ENCODE measurements at places on chromosomes 2 and 18.

GRCh38 chr2:51720826-51721225 lies 688.9 kb upstream of the NRXN1 start:
- DNase-seq: no peak

GRCh38 chr2:66377832-66378231 lies 57.1 kb upstream of the MEIS1 start:
- DNase-seq: no peak

GRCh38 chr2:215614296-215614695 lies 178.4 kb upstream of the FN1 start:
- no peak for DNase-seq

DNA sequence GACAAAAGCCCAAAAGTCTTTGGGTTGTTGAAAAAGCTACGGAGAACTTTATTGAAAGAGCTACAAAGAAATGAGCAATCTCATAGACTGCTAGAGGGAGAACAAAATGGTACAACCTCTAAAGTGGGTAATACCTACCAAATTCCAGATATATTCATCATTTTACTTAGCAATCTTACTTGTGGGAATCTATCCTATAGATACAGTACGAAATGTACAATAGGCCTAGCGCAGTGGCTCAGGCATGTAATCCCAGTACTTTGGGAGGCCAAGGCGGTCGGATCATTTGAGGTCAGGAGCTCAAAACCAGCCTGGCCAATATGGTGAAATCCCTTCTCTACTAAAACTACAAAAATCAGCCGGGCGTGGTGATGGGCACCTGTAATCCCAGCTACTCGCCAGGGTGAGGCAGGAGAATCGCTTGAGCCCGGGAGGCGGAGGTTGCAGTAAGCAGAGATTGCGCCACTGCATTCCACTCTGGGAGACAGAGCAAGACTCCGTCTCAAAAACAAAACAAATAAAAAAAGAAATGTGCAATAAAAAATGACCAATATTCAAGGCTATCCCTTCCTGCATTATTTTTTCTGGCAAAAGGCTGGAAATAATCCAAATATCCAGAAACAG lies 10.1 kb downstream of the EXOC6B start:
- no peak for DNase-seq

GRCh38 chr18:13239171-13239956 lies 20.8 kb downstream of the LDLRAD4 start:
- DNase-seq: no peak

DNA sequence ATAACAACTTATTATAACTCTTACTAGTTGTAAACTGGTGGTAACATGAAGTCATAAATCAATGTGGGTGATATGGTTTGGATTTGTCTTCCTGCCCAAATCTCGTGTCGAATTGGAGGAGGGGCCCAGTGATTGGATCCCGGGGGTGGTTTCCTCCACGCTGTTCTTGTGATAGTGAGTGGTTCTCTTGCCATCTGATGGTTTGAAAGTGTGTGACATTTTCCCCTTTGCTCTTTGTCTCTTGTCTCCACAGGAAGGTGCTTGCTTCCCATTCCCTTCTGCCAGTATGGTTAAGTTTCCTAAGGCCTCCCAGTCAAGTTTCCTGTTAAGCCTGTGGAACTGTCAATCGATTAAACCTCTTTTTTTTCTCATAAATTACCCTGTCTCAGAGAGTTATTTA lies 321.6 kb downstream of the DSEL start:
- DNase-seq: no peak

DNA sequence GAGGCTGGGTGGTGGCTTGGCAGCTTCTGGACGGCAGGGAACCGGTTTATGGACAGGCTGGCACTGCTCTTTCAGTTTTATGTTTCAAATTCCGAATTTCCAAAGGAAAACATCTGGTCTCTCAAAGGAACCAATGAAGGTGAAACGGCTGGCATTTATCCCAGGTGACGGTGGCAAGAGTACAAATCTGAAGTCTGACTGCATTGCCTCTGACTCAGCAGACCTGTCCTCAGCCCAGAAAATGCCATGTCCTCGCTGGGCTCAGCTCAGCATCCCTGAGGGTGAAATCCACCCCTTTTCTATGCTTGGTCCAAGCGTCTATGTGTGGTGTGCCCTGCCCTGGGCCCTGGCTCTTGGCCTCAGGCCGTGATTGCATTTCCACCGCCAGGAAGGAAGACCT lies 38.1 kb downstream of the NAPG start:
- no peak for DNase-seq

DNA sequence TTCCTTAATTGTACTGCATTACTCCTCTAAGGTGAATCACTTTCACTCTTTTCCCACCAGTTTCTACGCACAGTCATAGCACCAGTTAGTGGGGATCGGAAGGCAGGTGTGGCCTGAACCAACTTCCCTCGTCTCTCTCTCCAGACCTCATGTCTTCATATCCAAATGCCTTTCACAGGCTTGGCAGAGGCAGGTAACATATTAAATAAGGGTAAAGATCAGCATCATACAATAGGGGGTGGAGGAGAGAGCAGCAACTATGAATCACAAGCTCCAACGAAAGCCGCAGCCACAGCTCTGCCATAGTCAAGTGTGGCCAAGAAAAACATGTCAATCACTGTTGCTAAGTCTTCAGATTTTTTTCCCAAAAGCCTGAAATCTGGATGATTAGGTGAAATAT lies 40.3 kb downstream of the AP1S3 start:
- DNase-seq: no peak

GRCh38 chr2:134408386-134408785 lies 154.5 kb downstream of the MGAT5 start:
- DNase-seq: no peak

GRCh38 chr2:226644399-226644865 lies 155.2 kb downstream of the IRS1 start:
- no peak for DNase-seq

- DNase-seq: no peak
These were observed 155.9 kb downstream of the ESCO1 start for GRCh38 chr18:21444465-21445212.

DNA sequence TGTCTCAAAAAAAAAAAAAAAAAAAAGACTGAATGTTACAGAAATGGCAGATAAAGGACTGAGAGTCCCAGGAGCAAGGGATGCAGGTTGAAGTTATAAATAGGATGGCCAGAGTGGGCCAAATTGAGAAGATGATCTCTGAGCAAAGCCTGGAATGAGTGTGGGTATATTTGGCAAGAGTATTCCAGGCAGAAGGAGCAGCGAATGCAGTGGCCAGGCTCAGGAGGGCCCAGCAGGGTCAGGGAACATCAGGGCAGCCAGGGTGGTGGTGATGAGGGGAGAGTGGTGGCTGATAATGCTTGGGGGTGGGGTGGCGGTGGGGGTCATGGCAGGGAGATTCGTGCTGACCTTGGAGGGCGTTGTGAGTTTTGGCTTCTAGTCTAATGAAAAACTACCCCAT lies 141.3 kb upstream of the AGAP1 start:
- no peak for DNase-seq

DNA sequence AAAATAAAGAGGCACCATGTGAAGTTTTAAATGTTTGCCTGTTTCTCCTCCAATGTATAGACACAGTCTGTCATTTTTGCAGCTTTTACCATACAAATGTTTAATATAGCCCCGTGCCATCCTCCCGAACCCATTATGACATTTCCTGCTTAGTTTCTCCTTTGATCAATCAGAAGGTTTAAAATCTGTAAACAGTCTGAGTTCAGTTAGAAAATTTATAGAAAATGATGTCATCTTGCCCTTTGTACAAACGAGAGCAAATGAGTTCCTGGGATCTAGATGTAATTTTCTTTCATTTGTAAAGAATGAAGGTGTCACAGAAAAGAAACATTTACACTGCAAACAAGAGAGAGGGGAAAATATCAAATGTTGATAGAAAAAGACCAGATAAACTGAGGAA lies 62.7 kb upstream of the NFU1 start:
- DNase-seq: no peak

DNA sequence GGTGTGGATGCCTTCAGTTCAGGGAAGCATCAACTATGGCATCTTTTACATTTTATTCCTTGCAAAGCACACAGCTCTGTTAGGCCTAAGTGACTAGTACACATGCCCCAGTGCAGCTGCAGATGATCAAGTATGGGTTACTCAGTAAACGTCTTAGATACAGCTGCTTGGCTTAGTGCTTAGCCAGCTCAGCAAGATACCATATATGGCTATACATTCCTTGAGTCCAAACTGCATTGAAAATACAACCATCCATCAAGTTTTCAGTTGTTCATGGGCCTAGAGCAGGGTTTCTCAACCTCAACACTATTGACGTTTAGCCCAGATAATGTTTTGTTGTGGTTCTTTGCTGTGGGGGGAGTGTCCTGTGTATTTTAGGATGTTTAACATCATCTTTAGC lies 769.9 kb downstream of the TSN start:
- DNase-seq: no peak

GRCh38 chr2:195450552-195451113 lies 206.4 kb upstream of the SLC39A10 start:
- no peak for DNase-seq

GRCh38 chr2:60285626-60286316 lies 267.7 kb downstream of the BCL11A start:
- DNase-seq: no peak

DNA sequence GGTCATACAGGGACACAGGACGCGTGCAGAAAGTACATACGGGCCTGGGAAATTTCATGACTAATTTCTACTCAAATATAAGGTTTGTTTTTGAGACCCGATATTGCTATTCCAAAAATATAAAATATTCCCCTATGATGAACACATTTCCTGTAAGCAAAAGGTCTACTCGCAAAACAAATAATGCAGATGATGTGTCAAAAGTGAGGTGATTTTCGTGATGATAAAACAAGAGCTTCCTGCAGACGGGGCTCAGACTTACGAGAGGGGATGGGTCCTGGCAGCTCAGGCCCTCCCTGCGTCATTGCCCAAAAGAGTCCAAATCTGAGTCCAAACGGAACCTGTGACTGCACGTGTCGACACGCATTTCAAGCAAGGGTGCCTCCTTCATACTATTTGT lies 62.7 kb downstream of the MBP start:
- DNase-seq: no peak

DNA sequence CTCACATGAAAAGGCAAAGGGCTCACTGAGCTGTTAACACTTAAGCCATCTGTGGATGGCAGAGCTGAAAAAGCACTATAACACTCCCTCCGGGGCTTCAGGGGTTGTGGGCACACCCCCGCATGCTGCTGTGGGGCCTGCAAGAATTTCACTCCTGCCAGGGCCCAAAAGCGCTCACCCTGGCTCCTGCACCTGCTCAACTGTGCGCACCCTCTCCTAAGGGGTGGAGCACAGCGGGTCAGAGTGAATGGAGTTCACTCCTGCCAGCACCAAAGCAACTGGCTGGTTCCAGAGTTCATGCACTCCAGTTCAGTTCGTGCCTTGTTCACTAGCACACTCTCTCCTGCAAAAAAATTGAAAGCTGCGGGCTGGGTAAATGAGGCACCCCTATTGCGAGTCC lies 814.2 kb upstream of the SLC39A10 start:
- DNase-seq: no peak

DNA sequence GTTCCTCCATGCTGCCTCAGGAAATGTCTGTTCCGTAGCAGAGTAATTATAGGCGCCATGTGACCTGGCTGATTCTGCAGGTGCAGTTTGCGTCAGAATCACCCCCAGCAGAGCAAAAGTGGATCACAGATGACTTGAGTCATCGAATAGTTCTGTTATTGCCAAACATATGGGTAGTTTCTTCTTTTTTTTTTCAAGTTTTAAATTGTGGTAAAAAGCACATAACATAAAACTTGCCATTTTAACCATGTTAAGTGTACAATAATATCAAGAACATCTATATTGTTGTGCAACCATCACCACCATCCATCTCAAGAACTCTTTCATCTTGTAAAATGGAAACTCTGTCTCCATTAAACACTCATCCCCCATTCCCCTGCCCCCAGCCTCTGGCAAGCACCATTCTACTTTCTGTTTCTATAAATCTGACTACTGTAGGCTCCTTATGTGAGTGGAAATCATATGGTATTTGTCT lies 177.7 kb upstream of the TWIST2 start:
- no peak for DNase-seq

GRCh38 chr18:830315-830901 lies 18.4 kb upstream of the YES1 start:
- no peak for DNase-seq

- no peak for DNase-seq
These were observed 57.8 kb downstream of the RBKS start for GRCh38 chr2:27832396-27832795.

DNA sequence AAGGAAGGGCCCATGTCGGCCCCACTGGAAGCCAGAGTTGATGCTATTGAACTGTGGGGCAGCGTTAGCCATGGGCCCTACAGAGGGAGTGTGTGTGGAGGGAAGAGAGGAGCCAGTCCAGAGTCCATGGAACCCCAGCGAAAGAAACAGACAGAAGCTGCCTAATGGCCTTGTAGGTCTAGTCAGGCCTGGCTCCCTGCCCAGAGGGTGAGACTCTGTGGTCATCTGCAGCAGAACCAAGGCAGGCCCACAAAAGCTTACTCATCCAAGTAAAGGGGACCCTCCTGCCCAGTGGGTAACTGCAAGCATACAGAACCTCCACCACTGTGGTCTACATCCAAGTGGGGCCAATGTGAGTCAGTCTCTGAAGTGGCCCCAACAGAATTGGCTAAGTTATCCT lies 439.8 kb downstream of the TGIF1 start:
- DNase-seq: no peak

DNA sequence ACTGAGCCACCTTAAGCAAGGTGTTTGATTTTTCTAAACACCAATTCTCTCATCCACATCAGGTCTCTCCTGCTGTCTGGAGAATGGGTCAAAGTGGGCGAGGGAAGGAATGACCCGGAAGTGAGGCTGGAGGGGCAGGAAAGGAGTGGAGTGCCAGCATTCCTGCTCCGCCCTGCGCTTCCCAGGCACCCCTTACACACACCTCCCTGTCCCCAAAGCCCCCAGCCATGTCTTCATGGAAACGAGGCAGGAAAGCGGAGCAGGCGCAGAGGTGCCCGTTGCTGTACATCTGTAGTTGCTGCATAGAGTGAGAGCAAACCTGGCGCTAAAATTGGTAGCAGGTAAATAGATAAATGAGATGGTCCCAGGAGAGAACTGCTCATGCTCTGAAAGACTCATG lies 27.2 kb upstream of the NT5DC4 start:
- DNase-seq: no peak

GRCh38 chr18:1663879-1664705 lies 759.4 kb downstream of the ADCYAP1 start:
- DNase-seq: no peak

DNA sequence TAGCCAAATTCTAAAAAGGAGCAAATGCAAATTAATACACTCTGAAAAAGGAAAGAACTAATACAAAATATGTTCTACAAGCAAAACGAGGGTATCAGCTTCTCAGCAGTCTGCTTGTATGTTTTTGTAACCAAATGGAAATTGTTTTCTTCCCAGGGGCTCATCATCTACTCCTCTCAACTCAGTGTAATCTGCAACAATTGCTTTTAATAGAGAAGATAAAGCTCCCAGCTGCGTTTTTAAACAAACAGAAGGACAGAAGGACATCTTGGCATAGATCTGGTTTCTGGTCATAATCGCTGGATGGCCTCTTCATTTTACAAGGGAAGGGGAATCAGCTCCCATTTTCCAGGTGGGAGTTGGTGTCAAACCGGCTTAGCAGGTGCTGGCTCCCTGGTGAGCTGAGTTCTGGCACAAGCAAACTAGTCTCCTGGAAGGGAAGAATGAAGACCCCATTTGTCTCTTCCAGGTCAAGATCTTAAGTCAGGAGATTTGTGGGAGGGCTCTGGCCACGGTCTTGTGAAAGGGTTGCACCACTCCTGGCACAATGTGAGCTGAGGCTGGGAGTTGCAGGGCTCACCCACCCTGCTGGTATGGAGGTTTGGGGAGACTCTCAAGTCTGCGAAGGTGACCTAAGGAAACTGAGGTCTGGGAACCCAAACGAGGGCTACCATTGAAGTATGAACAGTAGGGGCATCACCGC lies 41.6 kb downstream of the NPPC start:
- no peak for DNase-seq

GRCh38 chr18:48452861-48453323 lies 43.7 kb upstream of the ZBTB7C start:
- no peak for DNase-seq
